Activated CD4-positive, alpha-beta T cell treated with anti-CD3 and anti-CD28 coated beads, Interleukin-10, Interleukin-2, amounts not matched to agents 100 ng/mL and 50 ng/mL, durations not matched to agents 16 hours and 8 hours (primary cell): ENCODE measurements at places on chromosomes 7 and 10.
A peak's percentile ranks its signal among the peaks of the same experiment; 100 is the strongest.

- no peak for DNase-seq
These were observed 23.2 kb downstream of the CFAP58 start for GRCh38 chr10:104376784-104377300.

- DNase-seq = no peak
These were observed 401.4 kb downstream of the TNS3 start for GRCh38 chr7:47180516-47180826.

DNA sequence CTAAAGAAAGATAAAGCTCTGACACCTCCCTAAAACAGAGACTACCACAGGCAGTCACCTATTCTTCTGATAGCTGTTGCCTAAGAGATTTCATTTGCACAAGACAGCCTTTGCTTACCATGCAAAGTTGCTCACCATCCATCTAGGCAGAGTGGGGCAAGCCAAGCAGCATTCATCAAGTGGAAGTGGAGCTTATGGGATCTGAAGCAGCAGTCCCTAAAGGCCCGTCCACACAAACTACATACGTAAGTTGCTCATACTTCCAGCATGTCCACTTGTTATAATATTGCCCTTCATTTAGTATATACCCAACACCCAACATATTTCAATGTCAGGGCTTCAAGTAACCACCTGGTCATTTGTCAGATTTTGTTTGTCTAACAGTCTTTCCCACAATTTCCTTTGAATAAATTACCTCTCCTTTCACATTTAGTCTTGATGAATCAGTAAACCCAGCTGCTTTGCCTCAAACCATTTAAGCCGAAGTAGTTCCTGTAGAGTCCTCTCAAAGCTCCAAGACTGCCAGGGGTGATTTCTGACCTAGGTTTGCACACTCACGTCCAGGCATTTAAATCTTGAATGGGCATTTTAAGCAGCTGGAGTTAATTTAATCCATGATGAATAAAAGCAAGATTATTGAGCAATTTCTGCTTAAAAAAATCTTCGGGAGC is 67.9 kb downstream of the ATAD1 start:
- DNase-seq = peak; percentile 28

GRCh38 chr7:13151978-13152377 is 464.5 kb downstream of the ARL4A start:
- no peak for DNase-seq

DNA sequence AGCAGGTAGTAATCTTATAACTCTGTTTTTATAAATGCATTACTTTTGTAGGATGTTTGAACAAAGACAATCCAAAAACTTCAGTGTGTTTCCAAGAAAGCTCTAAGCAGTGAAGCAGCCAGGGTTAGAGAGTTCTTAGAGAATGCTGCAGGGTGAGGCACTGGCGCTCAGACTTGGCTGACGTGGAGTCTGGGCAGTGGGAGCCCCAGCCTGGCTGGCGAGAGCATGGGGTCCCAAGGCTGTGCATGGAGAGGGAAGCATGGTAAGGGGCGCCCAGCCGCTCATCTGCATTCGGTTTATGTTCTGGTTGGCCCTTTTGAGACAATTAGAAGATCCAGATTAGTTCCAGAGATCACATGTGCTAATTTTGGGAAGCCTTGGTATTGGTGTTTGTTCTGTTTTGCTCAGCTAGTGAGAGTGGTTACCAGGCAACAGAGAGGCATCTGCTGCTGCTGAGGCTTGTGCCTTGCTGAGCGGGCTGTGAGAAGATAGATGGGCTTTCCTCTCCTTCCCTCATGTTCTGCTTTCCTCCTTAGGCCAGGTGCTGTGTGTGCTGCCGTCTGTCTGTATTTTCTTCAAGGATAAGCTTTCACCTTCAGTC is 10.3 kb downstream of the SUN1 start:
- DNase-seq = no peak

DNA sequence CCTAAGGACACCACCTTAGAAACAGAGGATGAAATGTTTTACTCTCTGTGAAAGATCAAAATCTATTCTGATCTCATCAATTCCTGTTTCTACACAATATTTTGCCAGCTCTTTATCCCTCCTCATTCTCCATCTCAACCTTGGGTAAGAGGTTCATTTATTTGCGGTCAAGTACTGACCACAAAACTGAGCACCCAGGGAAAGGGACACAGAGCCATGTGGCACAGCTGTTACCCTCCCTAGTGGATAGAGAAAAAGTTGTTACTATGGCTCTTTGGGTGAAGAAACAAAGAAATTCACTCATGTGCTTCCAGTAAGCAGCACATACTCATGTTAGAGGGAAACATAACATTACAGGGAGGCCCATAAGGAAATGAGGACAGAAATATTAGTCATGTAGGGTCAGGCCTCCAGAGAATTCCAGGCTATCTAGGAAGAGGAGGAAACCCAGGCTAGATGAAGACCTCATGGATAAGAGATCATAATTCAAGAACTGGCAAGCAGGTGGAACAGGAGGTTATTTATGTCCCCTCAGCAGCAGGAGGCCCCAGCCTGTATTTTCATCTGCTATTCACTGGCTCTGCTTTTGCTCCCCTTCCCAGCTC is 114.5 kb downstream of the ATE1 start:
- no peak for DNase-seq

DNA sequence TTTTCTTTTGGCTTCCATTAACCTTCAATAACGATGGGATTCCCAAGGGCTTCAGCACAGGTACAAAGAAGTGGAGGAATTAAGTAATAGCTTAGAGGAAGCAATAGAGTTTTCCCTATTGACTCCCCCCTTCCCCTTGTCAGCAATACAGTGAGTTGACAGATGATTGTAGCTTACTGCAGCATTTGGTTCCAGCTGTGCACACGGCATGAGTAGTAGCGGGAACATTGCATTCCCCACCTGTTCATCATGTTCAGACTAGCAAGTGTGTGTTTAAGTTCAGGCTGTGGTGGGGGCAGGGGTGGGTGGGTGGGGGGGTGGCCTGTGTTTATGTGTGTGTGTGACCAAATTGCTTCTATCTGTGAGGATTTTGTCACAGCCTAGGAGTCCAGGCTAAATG is 4.6 kb upstream of the ADRA2A start:
- no peak for DNase-seq

DNA sequence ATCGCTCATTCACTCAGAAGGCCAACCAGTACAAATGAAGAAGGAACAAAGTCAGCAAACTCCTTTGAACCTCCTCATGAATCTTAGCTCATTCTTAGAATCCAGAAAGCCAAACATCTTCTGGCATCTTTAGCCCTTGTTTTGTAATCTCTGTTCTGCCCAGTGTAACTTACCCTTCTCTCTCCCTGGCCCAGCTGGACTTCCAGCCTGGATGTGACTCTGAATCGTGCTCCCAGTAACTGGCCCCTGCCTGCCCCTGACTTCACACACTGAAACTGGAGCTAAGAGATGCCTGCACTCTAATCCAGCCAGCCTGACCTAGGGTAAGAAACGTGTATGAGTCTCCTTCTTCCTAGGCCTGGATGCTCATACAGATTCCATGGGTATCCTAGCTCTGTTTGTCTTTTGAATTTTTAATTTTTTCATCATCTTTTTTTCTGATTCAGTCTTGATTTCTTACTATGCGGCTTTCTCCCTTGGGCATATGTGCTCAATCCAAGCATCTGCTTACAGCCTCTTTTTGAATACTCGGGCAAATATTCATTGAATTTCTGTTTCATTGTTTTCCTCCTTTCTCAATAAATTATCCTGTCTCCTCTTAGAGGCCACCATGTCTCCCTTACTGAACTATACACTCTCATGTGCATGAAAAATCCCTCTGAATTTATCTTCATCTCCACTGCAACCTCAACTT is 845.6 kb upstream of the AUTS2 start:
- DNase-seq = no peak

GRCh38 chr7:46230990-46231305 is 309.9 kb upstream of the IGFBP3 start:
- DNase-seq = no peak

GRCh38 chr7:151890355-151891004 is 13.6 kb upstream of the PRKAG2 start:
- no peak for DNase-seq

- no peak for DNase-seq
These were observed 209.6 kb upstream of the VWC2 start for GRCh38 chr7:49563693-49564378.
